ENCODE measurements at places on chromosomes 3 and 15. TPM values are rescaled to one million over a fixed set of nuclear protein-coding genes. Genes with fewer than 3 reads are reported as not detected.

Gene SLC22A13
- total RNA-seq: 0.11 TPM

Gene RPL32
- 2,880 TPM for total RNA-seq

GRCh38 chr15:94080989-94081605, 150.3 kb upstream of the MCTP2 start:
- no peak for DNase-seq

GRCh38 chr3:45191424-45191823, 34.7 kb downstream of the TMEM158 start:
- no peak for DNase-seq

DNA sequence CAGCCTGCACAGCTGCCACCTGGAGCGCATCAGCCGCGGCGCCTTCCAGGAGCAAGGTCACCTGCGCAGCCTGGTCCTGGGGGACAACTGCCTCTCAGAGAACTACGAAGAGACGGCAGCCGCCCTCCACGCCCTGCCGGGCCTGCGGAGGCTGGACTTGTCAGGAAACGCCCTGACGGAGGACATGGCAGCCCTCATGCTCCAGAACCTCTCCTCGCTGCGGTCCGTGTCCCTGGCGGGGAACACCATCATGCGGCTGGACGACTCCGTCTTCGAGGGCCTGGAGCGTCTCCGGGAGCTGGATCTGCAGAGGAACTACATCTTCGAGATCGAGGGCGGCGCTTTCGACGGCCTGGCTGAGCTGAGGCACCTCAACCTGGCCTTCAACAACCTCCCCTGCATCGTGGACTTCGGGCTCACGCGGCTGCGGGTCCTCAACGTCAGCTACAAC, 20.4 kb downstream of the NRROS start:
- DNase-seq: no peak

GRCh38 chr15:65399997-65400396, 22.2 kb upstream of the IGDCC3 start:
- no peak for DNase-seq

GRCh38 chr3:55172913-55173312, 245.1 kb upstream of the LRTM1 start:
- DNase-seq: no peak

- no peak for DNase-seq
Measured at GRCh38 chr3:23385327-23385726, 182.2 kb downstream of the UBE2E2 start.
